ENCODE measurements at places on chromosomes 6 and 20.
A peak's percentile ranks its signal among the peaks of the same experiment; 100 is the strongest.

DNA sequence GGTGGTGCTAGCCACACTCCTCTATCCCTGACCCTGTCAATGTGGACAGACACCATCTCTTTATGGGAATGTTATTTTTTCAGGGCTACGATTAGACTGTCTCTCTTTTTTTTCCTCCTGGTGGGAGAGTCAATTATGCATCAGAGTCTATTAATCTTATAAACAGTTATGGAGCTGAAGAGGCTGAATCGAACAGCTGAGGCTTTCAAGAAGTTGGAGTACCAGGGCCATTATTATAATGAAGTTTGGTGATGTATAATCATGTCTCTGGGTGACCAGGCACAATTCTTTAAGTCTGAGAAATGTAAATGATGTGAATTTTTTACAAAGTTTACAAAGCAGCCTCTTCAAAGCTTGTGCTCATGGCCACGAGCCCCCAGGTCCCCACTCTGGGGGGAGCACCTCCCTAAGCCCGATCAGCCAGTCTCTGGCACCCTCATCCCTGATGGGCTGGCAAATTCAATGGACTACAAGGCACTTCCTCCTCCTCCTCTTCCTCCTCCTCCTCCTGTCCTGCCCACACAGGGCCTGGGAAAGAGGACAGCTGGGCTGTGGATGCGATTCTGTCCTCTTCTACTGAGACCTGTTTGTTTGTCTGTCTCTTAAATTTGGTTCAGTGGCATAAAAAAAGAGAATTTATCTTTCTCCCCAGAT, 43.9 kb upstream of the QKI start:
- no peak for DNase-seq

DNA sequence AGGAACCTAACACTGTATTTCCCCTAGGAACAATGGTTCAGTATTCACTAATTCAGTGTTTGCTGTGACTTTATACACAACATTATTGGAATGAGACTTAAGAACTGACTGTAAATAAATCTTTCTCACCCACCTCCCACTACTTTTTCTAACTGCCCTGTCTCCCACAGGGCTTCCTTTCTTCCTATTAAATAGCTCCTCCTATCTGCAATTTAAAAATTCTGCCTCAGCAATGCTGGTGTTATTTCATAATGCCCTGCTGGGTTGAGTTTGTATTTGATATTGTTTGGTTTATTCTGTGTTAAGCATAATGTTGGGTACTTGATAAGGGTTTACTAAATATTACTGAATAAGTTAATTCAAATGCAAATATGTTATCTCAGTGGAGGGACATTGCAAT, 573.1 kb upstream of the RNF217 start:
- DNase-seq: no peak

GRCh38 chr6:6885521-6886170, 222.1 kb upstream of the RREB1 start:
- no peak for DNase-seq

DNA sequence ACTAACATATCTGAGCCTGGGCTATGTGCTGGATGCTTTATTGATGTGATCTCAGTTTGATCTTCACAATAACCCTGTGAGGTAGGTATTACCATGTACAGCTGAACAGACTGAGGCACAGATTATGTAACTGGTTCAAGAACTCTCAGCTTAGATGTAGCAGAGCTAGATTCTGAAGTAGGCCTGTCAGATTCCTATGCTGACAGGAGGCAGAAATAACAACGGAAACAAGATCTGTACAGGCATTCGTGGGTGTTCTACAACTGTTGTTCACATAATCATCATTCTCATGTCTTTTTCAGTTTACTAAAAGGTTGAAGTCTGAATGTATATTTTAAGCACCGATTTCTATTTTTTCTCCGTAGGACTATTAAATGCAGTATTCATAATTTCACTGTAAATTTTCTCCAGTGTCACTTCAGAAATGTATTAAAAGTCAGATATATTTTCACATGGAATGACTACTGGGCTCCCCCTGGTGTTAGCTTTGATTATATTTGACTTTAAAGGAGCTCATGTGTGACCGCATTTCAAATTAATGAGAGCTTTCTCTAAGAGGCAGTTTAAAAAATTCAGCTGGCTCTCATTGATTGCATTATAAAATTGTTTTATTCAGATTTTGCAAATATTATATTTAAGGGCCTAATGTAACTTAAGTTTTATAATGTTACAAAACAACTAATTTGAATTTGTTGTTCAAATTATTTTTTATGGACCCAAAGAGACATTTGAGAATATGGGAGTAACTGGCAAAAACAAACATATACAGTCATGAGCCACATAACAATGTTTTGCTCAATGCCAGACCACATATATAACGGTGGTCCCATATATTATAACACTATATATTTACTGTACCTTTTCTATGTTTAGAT, 36.4 kb upstream of the SLC17A4 start:
- DNase-seq: no peak

DNA sequence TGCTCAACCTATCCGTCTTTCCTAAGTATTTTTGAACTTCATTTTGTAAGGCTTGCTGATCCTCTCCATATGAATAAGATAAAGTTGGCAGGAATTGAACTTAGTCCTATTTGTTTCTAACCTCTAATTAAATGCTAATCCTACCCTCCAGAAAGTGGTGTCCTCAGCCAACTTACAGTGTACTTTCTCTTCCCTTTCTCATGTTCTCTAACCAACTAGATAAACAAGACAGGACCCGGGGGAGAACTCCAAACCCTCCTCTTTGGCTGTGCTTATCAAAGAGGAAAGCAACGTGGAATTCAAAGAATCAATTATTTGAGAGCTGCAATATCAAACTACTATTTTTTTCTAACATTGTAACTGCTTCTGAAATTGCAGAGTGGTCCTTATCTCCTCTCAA, 56.5 kb upstream of the NRSN1 start:
- DNase-seq: no peak

DNA sequence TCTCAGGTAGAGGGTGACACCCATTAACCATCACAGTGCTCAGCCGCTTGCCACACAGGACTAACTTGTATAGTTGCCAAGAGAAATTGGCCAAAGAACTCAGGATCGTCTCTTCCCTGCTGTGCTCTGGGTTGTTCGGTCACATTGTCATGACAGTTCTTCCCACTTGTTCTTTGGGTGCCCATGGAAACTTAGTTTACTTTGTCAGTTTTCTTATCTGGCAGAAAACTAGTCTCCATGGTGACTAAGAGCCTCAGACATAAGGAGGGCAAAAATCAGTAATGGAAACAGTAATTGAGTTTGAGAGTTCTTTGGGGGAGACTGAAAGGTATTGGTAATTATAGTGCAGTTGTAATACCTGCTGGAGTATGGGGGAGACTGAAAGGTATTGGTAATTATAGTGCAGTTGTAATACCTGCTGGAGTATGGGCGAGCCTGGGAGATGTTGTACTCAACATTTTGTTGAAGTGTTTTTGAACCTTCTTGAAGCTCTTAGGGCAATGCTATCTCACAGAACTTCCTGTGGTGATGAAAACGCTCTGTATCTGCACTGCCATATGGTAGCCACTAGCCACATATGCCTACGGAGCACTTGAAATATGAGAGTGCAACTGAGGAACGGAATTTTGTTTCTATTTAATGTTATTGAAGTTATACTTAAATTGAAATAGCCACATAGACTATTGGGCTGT, 95.2 kb upstream of the HDGFL1 start:
- DNase-seq: no peak

DNA sequence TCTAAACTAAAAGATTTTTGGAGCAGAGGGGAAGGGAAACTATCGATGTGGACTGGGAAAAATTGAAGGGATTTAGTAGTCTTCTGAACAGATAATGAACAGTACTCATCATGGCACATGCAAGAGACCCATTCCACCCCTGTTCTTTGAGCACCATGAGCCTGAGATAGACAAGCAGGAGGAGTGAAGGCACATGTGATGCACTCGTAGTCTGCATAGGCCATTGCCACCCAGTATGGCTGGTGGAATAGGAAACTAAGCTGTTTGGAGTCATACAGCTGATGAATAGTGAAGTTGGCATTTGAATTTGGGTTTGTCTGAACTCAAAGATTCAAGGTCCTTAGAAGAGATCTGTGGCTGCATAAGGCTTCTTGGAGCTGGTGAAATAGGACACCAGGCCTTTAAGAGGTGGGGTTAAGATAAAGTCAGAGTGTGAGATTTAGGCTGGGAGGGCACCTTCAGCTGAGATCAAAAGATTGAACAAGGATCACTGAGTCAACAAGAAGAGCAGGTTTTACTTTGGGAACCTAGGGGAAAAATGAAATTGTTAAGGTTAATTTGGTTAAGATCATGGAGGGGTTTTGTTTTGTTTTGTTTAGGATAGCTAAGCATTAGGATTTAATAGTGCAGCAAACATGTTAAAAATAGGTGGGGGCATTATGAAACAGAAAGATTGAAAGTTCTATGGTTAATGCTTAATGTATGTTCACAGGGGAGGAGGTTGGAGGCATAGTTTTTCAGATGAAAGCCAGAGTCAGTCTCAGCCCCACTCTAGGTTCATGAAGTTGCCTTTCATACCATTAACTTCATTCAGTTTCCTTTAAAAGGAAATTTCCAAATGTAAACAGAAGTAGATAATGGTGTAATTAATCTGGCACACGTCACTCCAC, 148.8 kb downstream of the ARID1B start:
- DNase-seq: no peak

DNA sequence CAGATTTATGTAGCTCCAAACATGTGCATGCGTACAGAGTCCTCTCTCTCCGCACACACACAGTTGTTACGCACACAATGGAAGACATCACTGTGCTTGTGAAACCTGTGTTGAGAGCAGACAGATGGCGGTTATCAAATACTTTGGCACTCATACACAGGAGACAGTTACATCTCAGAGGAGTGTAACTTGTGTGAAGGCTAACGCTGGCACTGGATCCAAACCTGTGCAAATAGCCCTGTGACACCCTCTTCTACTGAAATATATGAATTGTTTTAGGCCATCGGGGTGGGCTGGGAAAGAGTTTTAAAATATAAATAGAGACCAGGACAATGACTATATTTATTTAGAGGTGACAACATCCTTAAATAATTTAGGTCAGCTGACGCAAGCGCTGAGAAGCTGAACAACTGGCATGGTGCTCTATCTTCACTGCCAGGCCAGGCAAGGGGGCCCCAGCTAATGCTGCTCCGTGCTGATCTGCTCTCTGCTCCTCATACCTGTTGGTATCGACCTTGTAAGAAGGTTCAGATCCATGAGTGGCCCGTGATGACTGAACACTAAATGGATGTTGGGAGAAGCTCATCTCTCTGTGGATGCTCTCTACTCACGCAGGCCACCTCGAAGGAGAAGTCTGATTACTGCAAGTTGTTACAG, 69.4 kb downstream of the FOXC1 start:
- DNase-seq: no peak

- DNase-seq: no peak
Observed at GRCh38 chr6:38234934-38235682, 404.6 kb downstream of the BTBD9 start.

DNA sequence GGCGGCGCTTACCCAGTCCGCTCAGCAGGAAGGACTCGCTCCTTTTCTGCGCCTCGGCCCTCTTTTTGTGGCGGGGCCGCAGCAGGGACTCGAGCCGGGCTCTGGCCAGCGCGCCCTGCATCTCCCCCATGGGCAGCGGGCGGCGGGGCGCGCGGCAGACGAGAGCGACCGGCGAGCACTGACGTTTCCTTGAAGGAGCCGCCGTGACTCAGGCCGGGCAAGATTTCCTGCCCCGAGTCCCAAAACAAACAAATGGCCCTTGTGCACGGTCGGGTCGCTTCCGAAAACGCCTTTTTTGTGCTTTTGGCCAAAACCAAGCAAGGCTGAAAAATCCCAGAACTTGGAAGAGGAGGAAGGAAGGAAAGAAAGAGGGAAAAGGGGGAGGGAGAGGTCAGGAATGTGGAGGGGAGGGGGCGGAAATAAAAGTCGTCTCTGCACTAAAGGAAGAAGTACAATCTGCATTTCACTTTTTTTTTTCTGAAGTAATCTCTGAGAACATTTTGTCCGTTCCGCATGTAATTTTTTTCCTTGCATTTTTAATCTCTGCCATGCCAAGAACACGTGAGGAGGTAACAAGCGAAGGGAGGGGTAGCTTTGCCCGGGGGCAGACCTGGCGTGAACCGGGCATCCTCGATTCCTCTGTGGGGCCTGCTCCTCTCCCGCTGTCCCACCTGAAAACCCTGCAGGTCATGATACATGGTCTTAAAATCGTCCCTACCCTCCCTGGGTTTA, 123.3 kb upstream of the SLC2A12 start:
- DNase-seq: peak; percentile 66

GRCh38 chr6:15247500-15248450, 1.9 kb downstream of the JARID2 start:
- DNase-seq: peak; percentile 68

- no peak for DNase-seq
Observed at GRCh38 chr20:25356271-25356933, 34.2 kb downstream of the ABHD12 start.

GRCh38 chr6:131427434-131428058, 145.5 kb upstream of the ARG1 start:
- DNase-seq: no peak

DNA sequence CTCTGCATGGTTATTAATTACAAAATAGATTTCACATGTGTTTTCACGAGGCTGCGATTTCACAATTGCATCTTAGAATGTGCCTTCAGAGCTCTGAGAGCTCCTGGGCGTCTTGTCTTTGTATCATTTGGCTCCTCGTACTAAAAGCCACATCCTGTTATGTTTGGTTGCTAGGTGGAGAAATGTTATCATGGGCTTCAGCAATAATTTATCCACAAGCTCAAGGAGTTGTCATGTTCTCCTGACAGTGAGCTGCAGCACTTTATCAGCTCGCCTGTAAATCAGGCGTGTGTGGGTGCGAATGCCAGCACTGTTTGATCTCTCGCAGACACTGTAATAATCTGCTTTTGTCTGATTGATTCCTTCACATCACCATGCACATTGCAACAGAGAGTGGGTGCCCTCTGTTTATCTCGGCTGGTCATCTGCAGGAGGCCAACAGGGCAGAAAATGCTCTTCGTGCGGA, 218.6 kb upstream of the ZFP64 start:
- no peak for DNase-seq

DNA sequence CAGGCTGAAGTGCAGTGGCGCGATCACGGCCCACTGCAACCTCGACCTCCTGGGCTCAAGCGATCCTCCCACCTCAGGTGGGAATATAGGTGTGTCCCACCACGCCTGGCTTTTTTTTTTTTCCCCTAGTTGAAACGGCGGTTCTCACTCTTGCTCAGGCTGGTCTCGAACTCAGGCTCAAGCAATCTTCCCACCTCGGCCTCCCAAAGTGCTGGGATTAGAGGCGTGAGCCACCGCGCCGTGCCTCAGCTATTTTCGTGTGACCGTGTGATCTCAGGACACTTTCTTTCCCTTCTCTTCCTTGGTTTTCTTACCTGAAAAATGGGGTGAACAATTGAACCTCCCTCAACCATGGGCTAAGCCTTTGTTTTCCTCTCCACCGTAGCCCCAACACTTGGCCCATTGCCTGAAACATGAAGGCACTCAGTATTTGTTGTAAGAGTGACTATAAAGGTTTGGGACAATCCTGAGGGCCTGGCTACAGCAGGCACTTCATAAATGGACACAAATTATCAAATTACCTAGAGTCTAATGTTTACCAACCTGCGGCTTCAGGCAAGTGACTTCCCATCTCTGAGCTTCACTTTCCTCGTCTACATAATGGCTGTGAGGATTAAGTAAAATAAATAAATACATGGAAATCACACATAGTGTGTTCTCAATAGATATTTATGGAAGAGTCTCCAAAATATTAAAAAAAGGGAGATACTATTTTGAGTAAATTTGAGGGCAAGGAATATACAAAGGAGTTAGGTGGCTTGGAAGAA, 31.4 kb upstream of the ID1 start:
- no peak for DNase-seq
